ENCODE measurements at places on chromosomes 7 and 10.

DNA sequence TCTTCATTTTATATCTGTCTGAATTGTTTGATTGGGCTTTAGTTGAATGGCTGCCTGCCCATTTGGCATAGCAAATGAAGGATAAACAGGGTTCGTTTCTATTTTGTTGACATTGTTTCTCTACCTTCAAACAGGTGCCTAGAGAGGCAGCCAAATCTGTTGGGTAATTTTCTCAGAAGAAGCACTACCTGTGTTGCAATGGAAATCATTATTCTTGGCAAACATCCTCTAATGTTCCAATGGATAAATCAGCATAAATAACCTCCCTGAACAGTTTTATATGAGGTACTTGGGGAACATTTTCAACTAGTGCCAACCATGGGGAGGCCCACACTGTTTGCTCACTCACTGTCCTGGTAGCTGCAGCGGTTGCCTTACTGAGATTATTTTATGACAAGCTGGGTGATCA is 64.4 kb upstream of the PLPP4 start:
- peak; percentile 99 for DNase-seq

GRCh38 chr10:1185911-1186682 is 129.9 kb downstream of the WDR37 start:
- DNase-seq = no peak

DNA sequence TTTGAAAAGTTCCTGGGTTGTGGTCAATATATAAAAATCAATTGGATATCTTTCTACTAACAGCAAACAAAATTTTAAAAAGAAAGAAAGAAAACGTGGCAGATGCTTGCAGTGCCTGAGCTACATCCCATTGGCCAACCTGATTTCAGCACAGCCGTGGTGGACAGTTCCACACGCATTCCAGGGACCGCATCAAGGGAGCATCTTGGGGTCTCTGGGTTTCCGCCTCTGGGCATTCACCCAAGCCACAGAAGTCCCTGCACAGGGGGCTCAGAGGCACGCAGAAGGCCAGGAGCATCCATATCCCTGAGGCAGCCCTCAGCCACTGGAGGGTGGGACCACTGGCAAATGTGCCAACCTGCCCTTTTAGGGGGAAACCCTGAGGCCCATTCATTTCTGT is 254.5 kb upstream of the RNF32 start:
- no peak for DNase-seq

DNA sequence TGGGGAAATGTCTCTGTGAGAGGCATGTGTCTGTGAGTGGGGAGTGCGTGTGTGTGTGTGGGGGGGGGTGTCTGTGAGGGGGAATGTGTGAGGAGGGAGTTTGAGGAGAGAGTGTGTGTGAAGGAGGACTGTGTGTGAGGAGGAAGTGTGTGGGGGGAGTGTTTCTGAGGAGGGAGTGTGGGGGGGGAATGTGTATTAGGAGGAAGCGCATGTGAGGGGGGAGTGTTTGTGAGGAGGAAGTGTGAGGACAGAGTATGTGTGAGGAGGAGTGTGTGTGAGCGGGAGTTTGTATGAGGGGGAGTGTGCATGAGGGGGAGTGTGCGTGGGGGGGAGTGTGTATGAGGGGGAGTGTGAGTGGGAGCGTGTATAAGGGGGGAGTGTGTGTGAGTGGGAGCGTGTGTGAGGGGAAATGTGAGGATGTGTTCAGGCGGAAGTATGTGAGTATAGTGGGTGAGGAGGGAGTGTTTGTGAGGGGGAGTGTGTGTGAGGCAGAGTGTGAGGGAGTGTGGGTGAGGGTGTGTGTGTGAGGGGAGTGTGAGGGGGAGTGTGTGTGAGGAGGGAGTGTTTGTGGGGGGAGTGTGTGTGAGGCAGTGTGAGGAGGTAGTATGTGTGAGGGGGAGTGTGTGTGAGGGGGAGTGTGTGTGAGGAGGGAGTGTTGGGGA is 21.8 kb upstream of the PTPRN2 start:
- DNase-seq = no peak

- no peak for DNase-seq
Observed at GRCh38 chr10:116990276-116990800, 14.6 kb downstream of the SHTN1 start.

GRCh38 chr7:33062782-33063443 is 337 bp upstream of the NT5C3A start:
- peak; percentile 71 for DNase-seq

DNA sequence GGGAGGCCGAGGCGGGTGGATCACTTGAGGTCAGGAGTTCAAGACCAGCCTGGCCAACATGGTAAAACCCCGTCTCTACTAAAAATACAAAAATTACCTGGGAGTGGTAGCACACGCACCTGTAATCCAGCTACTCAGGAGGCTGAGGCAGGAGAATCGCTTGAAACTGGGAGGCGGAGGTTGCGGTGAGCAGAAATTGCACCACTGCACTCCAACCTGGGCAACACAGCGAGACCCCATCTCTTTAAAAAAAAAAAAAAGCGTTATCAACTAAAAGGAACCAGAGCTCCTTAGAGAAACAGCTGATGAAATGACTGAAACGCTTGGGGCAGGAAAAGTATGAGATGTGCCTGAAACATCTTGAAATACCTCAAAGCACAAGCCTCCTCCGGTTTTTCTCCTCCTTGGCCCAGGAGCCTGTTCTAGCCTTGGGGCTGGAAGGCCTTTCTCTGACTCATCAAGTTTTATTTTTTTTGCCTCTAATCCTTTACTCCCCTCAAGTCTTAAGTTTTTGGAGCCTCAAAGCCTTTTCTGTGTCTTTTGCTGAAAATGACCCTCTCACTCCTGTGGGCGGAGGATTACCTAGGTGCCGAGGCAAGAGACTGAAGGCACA is 2.6 kb upstream of the METTL27 start:
- DNase-seq = no peak

DNA sequence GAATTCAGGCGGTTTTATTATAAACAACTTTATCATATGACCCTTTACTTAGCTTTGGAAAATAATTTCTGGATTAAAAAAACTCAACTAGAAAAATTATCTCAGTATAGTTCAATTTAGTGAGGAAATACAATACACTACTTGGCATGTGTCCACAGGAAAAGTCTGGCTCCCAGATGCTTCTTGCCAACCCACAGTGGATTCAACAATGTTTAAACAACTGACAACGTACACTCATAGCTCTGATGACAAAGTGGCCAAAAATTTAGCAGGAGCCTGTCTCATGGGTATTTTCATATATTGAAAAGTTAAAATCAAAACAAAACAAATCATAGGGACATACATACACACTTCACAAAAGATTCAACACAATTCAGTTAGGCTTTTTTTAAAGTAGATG is 158.8 kb downstream of the SKAP2 start:
- DNase-seq = peak; percentile 54
